ENCODE measurements at places on chromosomes 13 and 19.

- DNase-seq: no peak
Observed at GRCh38 chr13:41231786-41232185, 31.6 kb downstream of the MTRF1 start.

DNA sequence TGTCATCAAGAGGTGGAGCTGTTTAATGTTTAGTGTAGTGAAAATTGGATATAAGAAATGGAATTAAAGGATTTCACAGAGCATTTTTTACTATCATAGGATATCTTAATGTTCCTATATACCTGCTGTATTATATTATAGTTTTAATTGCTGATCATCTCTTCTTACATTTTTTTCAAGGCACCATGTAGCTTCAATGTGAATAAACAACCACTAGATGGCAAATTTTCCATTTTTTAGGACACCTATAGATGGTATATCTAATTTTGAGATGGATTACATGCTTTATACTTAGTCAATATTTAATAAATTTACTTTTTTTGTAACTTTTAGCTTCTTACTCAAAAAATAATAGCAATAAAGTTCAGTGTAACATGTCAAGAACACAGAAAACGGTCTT, 9.0 kb upstream of the ATXN8OS start:
- no peak for DNase-seq

DNA sequence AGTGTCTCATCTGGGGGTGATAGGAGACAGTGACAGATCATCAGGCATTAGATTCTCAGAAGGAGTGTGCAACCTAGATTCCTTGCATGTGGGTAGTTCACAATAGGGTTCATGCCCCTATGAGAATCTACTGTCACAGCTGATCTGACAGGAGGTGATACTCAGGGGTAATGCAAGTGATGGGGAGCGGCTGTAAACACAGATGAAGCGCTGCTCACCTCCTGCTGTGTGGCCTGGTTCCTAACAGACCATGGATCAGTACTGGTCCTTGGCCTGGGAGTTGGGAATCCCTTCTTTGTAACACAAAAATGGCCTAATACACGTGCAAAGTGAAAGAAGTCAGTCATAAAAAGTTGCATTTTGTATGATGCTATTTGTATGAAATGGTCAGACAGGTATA, 107.6 kb upstream of the TUBA3C start:
- no peak for DNase-seq

GRCh38 chr13:39783051-39783450, 127.6 kb downstream of the COG6 start:
- no peak for DNase-seq

- no peak for DNase-seq
Observed at GRCh38 chr13:52411629-52412028, 5.7 kb upstream of the THSD1 start.
